ENCODE measurements at places on chromosomes 1 and 21.

DNA sequence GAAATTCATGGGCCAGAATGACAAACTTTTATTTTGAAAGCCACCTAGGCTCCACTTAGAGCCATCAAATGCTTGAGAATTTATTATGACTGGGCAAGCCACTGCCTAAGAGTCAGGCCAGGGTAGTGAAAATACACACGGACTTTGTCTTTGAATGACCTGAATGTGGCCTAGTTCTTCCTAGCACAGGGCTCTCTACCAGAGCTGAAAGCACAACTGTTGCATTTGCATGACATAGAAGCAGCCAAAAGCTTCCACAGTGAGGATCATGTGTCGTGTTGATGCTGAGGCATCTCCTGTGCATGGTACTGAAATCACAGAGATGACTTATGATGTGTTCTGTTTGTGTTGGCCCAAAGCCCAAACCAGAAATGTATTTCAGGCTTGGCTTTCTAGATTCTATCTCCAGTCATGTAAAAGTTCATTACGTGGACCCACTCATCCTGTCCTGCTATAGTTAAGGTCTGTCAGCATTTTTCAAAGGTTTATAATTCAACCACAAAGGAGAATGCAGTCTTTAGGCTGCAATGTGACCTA is 164.0 kb upstream of the UBE2U start:
- DNase-seq: peak; percentile 99

DNA sequence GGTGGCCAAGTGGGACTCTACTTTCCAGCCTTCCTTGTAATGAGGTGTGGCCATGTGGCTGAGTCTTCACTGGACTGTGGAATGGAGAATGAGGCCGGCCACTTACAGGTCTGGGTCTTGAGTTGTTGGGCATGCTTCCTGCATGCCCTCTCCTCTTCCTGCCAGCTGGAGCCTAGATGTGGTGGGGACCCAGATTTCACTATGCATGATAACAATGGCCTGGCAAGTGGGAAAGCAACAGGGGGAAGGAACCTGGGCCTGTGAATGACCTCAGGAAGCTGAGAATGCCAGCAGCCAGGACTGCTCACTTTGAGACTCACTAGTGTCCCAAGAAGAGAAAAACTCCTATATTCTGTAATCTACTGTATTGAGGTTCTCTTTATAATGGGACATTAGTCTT is 8.5 kb upstream of the SLC26A9 start:
- DNase-seq: no peak

DNA sequence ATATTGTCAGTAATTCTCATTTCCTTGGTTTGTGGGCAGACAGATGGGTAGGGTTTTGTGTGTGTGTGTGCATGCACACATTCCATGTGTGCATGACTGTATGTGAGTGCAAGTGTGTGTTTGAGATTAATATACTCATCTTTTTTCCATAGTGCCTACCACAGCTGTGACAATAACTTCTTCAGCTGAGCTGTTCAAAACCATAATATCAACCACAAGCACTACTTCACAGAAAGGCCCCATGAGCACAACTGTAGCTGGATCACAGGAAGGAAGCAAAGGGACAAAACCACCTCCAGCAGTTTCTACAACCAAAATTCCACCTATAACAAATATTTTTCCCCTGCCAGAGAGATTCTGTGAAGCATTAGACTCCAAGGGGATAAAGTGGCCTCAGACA is 149.3 kb downstream of the ADGRL2 start:
- peak; percentile 1 for DNase-seq

DNA sequence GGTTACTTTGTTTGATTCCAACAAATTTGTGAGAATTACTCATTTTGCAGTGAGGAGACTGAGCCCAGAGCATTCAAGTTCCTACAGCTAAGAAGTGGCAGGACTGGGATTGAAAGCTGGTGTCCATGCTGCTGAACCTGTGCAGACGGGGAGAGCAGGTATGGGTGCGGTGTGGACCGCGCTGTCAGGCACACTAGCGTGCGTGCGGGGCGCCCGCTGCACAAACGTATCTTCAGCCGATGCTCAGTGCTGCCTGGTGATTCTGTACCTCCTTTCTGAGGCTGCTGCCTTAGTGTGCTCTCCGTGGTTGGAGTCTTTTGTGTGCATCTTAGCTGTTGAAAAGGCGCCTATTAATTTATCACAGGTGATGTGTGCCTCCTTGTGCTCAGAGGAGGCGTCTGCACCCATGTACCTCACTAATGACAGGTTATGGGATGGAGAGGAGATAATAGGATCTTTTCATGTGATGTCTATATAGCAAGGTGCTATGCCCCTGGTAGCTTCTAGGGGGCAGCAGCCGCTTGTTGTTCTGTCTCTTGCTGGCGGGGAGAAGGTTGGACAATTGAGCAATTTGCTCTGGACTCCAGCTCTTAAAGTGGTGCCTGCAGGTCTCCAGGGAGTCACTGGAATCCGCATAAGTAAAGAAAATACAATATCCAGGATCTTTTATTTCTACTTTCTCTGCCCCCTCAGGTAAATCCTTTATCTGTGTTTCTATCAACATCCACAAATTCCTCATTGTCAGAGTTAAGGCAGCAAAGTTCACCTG is 32.5 kb downstream of the PEX14 start:
- DNase-seq: peak; percentile 78

DNA sequence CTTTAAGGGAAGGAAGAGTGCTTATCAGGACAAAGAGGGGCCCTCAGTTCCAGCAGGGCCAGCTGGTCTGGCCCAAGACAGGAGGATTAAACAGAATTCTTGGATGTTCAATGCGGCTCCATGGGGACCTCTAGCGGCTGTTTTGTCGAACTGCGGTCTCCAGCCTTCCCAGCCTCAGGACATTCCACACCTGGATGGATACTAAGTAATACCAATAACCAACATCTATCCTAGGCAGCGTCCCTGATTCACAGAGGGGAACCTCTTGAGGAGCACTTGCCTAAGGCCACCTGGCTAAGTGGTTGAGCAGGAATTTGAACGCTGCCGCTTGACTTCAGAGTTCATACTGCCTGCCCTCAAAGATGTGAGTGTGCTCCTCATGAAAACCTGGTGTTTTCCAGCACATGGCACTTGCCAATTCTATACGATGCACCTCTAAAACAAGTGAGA is 15.5 kb upstream of the CD247 start:
- DNase-seq: peak; percentile 45

DNA sequence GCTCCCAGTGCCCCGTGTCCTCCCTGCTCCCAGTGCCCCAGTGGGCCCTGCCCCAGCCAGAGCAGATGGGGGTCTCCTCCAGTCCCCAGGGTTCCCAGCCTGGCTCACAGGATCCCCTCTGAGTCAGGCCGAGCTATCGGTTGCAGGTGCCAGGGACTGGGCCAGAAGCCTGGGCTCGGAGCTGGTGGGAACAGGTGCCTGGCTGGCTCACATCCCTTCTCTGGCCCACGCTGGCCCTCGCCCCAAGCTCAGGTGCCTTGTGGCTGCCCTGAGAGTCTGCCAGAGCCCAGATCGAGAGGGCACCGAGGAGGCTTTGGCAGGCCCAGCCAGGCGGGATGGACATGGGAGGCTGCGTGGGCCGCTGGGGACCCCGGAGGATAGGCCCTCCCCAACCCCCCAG is 18.9 kb downstream of the PLCH2 start:
- DNase-seq: no peak

DNA sequence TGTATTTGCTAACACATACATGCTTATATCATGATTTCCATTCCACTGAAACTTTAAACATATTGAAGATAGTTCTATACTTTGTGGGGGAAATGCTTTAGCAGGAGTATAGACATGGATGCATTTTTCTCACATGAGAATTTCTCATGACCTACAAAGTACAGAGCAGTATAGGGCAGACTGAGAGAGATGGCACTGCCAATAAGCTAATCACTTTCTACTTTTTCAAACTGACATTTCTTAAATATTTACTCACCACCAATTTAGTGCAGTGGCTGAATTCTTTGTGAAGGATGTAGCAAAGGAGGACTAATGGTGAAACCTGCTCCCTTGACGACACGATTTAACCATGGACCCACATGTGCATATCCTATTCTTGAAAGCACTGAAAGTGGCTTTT is 923.5 kb downstream of the ADGRL2 start:
- no peak for DNase-seq

GRCh38 chr1:248838357-248839167 is 538 bp downstream of the ZNF672 start:
- peak; percentile 87 for DNase-seq

GRCh38 chr1:167573035-167573434 is 19.5 kb upstream of the CREG1 start:
- no peak for DNase-seq

GRCh38 chr1:78603206-78603605 is 17.0 kb upstream of the IFI44L start:
- DNase-seq: peak; percentile 69

- DNase-seq: no peak
These were observed 5.8 kb downstream of the OR6P1 start for GRCh38 chr1:158564608-158565007.

DNA sequence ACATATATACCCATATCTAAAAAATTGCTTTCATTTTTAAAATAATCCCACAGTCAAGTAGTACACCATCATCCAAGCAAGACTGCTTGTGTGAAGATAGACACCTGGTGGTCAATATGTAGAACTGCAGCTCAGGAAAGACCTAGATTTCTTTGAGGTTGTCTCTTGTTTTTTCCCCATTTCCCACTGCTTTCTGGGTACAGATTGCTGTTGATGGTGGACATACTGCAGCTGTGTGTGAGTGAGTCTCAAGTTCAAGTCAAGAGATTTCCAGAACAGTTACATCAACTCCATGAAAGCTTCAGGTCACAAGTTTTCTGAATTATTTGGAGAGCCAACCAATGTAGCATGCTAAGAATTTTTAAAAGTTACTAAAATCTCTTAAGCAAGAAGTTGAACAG is 306.4 kb downstream of the DUSP10 start:
- DNase-seq: peak; percentile 65

DNA sequence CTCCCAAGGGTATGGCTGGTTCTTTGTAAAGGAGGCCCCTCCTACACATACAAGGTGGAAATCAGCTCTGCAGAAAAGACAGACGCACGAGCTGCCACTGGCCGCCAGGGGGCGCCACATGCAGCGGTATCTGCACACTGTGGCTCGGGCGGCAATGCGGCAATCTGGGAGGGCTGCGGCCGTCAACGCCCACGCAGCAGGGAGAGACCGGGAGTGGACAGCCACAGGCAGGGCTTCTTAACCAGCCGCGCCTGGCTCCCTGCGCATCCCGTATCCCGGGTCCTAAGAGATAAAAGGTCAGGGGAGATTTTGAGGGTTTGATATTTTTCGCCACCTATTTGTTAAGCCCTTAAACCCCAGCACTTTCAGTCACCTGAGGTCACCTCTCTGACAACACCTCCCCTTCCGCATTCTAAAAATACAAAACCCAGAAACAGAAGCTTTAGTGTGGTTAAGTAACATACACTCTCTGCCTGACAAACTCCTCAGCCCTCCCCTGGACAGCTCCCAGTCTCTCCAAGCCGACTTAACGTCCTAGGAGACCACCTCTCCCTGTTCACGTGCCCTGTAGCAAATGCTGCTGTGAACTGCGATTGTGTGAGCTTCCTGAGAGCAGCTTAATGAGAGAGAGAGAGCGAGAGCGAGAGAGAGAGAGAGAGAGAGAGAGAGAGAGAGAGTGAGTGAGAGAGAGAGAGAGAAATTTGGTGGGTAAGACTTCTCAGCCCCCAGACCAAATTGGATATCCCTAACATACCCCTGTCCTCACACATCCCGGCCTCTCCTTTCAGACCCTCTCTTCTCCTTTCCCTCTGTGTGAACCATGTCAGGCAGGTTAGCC is 13.5 kb upstream of the KCNA2 start:
- DNase-seq: peak; percentile 55

- DNase-seq: no peak
These were observed 6.6 kb downstream of the ZMYND12 start for GRCh38 chr1:42449256-42449655.

DNA sequence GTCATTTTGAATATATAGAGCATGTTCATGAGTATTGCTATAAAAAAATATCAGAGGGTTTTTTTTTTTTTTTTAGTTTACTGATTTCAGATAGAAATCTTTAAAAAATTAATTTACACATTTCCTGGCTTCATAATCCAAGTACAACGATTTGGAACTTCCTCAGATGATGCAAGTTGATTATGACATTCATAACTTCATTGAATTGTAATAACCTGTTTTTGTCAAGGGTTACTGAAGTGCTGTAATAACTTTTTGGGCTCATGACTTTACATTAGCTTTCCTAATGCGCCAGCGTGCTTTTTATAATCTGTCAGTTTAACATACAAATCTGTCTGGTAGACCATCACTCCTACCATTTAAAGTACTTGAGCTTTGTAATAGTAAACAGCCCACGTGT is 81.3 kb downstream of the SASS6 start:
- DNase-seq: no peak

DNA sequence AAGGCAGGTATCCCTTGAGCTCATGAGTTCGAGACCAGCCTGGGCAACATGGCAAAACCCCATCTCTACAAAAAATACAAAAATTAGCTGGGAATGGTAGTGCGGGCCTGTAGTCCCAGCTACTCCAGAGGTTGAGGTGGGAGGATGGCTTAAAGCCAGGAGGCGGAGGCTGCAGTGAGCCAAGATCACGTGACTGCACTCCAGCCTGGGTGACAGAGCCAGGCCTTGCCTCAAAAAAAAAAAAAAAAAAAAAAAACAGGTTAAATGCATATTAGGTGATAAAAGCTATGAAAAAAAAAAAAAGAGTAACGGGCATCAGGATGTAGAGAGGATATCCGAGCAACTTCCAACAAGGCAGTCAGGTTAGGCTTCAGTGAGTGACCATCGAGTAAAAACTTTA is 2.8 kb upstream of the SRRM1 start:
- DNase-seq: no peak

- DNase-seq: no peak
These were observed 89.5 kb downstream of the KCNJ15 start for GRCh38 chr21:38346286-38346685.

- no peak for DNase-seq
These were observed 40.5 kb downstream of the ESRRG start for GRCh38 chr1:216682752-216683151.

DNA sequence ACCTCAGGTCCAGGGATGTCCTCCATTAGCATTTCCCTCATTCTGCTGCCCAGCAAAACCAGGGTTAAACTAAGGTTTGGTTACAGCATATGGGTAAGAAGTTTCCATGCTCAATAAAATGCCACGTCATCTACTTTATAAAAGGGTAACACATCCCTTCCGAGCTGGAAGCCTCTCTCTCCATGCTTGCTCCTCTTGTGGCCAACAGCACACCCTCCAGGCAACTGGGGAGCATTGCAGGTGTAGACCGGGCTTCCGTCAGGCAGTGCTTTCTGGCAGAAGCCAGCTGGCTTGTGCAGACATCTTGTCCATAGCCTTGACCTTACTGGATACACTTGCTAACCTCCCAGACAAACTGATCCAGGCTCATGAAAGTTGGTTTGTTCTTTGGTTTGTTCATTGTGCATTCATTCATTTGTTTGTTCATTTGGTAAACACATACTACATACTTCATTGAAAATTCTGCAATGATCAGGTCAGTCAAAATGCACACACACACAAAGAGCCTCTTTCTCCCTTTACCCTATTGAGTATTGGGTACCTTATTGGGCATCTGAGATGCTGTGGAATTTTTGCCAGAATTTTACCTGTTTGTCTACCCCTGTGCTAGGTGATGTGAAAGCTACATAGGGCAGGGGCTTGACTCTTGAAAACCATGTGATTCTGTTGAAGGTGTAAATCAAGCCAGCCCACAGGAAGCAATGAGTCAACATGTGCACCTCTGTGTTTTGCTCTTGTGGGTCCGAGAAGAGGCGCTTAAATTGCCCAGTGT is 422.8 kb downstream of the CAMTA1 start:
- peak; percentile 58 for DNase-seq

GRCh38 chr1:21268281-21269239 is 21.7 kb downstream of the ECE1 start:
- no peak for DNase-seq

Measured in fibroblast of skin of back (primary cell).